ENCODE measurements at places on chromosomes 1 and 21.

DNA sequence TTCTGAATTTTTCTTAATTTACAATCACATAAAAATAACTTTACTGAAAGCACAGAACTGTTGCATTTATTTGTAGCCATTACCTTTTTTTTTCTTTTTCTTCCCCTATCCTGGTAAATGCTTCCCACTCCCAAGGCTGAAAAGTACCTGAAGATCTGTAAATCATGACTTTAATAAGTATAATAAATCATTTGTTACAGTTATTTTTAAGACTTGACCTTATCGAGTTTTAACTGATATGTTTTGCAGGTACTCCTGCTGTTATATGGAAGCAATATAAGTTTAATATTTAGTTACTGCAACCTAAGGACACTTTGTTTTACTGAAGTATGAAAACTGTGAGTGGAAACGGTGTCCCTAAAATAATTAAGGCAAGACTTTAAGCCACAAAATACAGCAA, 142.6 kb downstream of the TTLL7 start:
- no peak for DNase-seq

DNA sequence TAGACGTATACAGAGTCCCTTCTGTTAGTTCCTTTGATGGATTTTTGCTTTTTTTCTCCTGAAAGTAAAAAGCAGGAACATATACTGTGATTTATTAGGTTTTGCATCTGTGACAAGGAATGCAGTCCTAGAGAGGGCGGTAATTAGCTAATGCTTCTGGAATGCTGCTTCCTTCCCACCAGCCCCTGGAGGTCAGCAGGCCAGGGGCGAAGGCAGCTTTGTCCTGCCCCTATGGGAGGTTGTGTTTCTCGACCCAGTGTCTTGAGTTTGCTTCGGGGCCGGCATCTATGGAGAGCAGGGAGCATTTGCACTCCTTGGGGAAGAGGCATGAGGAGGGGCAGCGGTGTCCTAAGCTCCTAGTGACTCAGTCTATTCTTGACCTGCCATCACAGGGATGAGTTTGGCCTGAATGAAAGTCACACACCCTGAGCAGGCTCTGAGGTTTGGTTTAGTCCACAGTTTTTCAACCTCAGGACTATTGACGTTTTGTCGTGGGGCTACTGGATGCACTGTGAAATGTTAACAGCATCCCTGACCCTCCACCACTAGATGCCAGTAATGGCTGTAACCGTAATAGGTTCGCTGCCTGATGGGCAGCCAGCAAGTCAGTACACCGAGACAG, 85.0 kb upstream of the KCNJ15 start:
- DNase-seq: no peak

GRCh38 chr1:21873761-21874160, 61.7 kb downstream of the LDLRAD2 start:
- no peak for DNase-seq

DNA sequence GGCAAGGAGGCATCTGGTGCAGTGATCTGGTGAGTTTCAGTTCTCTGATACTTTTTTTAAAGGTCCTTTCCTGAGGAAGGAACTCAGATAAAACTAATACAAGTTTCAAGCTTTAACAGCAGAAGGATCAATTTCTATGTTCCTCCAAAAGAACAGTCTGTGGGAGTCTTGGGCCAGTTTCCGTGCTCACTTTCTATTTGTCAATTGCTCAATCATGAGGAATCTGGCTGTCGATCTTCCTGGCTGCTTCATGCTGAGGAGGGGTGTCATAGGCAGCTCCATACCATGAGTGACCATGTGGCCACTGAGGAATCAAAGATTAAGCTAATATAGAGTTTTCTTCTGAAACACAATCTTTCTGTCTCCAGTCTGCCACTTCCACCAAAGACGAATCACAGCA, 11.4 kb upstream of the TMEM125 start:
- no peak for DNase-seq

GRCh38 chr1:202154766-202155477, 5.5 kb downstream of the PTPN7 start:
- DNase-seq: no peak

- DNase-seq: peak; percentile 11
Observed at GRCh38 chr1:166975361-166976129, at the start of gene ILDR2. Gene ILDR2, minus strand, starts transcription at chr1:166975540. Its CDS starts 272 bp downstream, at chr1:166975268.

GRCh38 chr1:22709891-22710700, 543 bp upstream of the EPHB2 start:
- DNase-seq: no peak

- DNase-seq: no peak
Observed at GRCh38 chr1:228478912-228479711, 8.1 kb upstream of the RNF187 start.

DNA sequence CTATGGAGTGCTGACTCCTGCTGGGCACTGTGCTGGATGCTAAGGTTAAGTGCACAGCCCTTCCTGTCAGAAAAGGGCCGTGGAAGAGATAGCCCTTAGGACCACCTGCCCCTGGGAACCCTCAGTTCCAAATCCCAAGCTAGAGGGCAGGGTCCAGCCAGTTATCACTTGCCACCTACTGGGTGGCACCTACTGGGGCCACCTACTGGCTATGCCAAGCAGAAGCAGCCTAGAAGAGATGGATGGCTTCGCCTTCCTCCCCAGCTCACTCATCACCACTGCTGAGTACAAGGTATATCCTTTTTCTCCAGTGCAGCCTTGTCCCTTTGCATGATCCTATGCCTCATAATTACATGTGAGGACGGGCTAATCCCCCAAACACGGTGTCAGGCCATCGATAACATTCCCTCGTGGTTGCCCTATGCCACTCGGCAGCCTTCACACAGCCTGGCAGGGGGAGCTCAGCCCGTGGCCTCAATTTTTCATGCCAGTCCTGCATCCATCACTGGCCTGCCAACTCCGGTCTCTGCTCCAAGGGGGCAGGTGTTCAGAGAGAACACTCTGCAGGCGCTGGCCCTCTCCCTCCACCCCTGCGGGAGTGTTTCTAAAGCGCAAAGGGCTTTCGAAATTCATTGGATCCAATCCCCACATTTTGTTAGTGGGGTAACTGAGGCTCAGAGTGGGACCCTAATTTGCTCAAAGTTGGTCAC, 49.0 kb downstream of the SYT2 start:
- DNase-seq: no peak

- DNase-seq: no peak
Observed at GRCh38 chr1:7302126-7302525, 469.0 kb upstream of the VAMP3 start.

GRCh38 chr1:155250246-155250632, 5.0 kb downstream of the ENTREP3 start:
- DNase-seq: no peak

- no peak for DNase-seq
Observed at GRCh38 chr1:116368241-116368640, 4.8 kb upstream of the ATP1A1 start.

GRCh38 chr1:15696956-15697521, 12.9 kb downstream of the PLEKHM2 start:
- DNase-seq: no peak

DNA sequence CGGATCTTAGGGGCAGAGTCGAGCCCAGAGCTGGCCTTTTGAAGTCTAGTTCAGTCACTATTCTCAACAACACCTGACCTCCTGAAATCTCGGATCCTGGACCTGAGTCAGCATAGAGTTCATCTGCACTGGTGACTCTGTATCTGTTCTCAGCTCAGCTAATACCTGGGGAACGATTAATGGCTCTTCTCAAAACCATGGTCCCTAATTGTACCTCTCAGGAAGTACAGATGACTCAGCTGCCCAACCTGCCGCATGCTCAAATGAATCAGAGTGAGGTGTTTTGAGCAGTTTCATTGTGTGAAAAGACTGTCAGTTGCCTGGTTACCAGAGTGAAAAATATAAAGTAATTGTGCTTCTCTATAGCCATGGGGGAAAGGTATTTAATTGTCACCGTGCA, 89.2 kb downstream of the SLC35F3 start:
- no peak for DNase-seq

DNA sequence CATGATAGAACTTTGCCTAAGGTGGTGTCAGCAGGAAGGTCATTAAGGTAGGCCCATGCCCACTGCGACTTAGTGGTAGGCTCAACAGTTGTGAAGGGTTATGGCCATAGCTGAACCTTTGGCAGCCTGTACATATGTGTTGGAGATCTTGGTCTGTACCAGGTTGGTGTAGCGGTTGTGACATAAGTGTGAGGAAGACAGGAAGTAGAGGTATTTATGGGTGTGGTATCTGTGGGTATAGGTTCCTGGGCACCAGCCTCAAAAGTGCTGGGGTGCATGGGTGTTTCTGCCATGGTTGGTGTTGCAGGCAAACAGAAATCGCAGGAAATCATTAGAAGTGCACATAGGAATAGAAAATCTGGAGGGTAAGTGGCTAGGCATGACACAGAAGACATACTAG, 18.6 kb upstream of the LRIF1 start:
- DNase-seq: no peak

DNA sequence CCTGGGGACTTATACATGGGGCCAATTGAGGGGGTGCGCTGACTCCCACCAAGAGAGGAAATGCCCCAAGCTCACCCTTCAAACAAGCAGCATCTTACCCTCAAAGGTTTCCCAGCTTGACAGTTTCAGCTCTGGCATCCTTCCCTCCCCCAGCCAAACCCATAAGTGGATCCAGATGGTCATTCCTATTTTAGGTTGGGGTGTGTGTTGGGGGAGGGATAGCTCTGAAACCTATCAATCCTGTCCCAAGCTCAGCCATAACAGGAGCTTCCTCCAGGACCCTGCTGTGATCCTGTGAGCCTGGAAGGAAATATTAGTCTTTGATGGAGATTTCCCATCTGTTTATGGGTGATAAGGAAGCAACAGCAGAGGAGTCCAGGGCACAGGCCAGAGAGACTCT, 3.4 kb upstream of the TMEM222 start:
- no peak for DNase-seq

- no peak for DNase-seq
Observed at GRCh38 chr1:206116191-206116872, 856 bp downstream of the AVPR1B start.

DNA sequence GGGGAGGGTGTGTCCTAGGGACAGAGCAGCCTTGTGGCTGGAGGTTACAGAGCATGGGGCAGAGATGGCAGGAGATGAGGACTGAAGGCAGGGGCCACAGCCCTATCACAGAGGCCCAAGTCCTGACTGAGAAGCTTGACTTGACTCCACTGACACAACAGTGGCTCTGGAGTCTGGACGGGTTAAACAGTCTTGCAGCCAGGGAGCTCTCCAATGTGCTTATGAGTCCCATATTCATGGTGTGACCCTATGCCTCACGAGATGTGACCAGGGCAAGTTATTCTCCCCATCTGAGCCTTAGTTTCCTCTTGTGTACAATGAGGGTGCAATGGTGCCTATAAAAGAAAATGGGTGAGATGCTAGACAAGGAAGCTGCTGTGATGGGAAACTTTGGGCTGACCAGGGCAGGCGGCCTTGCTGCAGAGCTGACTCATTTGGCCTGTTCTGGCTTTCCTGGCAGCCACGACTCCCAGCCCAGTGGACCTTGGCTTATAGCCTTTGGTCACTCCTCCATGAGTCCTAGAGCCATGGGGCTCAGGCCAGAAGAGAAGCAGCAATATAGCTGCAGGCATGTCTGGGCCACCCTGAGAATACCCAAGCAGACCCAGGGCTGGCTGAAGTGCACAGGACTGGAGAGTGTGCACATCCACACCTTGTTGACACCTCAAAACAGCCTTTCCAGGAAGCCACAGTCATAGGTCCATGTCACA, 2.8 kb upstream of the TTC22 start:
- no peak for DNase-seq

GRCh38 chr1:229832695-229833094, 206.6 kb downstream of the URB2 start:
- no peak for DNase-seq

GRCh38 chr21:16834791-16835190, 678.1 kb upstream of the CXADR start:
- DNase-seq: no peak
